ENCODE measurements at places on chromosomes 7 and 10.

DNA sequence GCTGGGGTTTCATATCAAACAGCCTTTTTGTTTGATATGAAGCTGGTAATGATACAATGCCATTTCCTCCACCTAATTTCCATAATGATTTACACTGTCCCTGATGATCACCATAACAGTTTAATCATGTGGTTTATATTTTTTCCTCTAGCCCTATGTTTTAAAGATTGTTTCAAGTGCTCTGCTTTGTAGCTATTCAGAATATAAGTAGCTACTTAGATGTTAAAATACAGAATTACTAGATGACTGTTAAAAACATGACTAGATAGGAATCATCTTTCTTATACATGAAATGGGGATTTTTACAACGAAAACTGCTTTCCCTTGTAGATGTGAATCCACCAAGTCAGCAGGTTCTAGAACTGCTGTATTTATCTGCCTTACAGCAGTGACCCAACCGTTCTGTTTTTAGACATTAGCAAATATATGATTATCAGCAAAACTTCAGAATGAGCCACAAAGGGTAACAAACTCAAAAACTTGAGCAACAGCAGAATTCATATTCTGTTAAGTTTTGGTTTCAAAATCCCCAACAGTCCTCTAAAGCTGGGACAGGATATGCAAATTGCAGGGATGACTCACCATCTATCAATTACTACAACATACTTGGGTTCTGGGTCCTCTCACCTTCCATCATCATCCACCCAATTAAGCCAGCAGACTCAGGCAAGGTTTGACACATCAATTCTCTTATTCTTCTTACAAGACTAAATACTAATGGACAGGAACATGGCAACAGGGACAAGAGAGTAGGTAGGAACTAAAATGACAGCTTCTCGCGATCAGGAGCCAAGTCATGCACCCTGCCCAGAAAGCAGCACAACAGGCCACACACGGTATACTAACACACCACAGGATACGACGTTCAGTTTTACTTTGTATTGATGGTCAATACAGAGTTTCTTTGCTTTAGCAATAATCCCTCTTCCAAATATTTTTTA is 83.9 kb downstream of the PIP4K2A start:
- no peak for DNase-seq

DNA sequence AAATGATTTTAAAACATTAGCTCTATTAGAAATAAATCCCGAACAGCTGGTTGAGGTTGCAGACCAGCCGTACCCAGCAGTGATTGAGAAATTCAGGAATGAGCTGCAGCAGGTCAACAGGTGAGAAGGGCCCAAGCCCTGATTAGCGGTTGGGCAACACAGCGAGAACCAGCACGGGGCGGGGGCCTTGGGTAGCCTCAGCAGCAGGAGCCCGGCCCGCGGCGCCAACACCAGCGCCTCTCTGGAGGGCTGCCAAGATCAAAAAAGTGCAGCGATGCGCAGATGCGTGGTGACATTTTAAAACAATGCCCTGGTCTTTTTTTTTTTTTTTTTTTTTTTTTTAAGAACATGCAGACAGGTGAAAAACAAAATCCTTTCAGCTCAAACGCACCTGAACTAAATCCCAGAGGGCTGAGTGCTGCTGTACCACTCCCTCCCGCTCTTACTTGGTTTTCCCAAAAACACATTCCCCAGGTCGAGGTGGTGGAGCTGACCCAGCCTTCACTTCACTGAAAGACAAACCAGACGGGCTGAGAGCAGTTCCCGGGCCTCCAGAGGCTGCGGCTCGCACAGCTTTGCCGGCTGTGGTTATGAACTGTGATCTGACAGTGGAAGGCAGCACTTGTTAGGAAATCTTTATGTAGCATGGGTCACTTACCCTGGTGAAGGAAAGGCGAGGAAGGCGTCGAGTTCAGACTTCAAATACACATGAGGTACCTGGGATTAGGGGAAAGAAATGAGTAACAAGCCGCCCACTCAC is 579.4 kb downstream of the SDK1 start:
- no peak for DNase-seq

GRCh38 chr10:122388287-122388997 is 13.9 kb downstream of the PLEKHA1 start:
- peak; percentile 23 for DNase-seq

DNA sequence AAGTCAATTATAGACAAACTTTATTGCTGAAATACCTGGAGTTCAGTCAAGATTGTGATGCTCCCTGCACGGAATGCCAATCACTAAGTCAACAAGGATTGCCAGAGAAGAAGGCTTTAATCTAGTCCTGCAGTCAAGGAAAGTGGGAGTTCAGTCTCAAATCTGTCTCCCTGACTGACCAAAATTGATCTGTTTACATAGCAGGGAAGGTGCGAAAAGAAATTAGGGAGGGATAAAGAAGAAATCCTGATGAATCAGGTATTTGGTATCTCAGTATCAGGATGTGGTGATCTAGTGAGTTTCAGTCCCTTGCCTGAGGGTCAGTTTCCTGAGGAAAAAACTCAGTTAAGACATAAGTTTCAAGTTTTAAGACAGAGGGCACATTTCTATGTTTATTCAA is 2.1 kb upstream of the AKR1D1 start:
- DNase-seq: no peak

DNA sequence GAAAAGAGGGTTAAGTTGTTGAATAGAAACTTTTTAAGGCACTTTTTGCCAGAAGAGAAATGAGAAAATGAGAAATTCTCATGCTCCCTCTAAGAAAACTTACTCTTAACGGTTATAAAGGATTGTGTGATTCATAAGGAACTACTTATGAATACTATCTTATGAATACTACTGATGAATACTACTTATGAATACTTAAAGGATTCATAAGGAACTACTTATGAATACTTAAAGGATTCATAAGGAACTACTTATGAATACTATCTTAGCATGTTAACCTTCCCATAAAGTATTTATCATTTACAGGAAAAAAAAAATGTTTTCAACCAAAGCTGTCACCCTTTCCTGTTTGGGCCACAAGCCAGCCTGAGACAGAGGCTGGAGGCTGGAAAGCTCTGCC is 53.1 kb upstream of the UCN3 start:
- no peak for DNase-seq

GRCh38 chr10:30431435-30431911 is 2.5 kb upstream of the MAP3K8 start:
- DNase-seq: no peak

- DNase-seq: no peak
Measured at GRCh38 chr7:81761031-81761430, 8.8 kb downstream of the HGF start.

DNA sequence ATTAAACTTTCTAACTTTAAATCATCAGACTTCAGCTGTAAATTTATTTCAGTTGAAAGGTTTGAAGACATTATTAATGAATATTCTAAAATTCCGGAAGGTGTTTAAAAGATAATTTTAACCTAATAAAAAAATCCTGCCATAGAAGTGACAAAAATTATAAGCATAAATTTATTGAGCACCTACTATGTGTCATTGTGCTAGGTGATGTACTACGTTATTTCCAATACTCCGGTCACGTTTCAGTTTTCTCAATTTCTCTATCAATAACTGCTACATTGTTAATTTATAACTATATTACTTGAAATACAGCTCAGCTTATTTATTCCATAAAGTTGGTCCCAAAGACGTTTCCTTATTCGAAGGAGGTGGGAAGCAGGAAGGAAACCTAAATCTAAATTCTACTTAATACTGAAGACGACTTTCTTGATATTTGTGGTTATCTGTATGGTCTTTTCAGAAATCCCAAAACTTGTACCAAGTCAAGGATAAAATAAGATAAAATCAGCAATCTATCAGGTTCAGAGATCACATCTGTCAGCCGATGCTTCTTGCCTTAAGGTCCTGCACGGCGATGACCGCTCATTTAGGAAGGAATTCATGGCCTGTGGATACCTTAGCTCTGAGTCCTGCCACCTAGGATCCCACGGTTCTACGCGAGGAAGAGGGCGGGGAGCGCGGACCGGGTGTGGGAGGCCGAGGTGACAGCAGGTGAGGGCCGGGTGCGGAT is 1.2 kb upstream of the ZEB1 start:
- DNase-seq: peak; percentile 73

GRCh38 chr7:33062023-33062781 is at the start of gene NT5C3A:
Gene NT5C3A, minus strand, starts transcription at chr7:33062776. Its CDS starts 71 bp downstream, at chr7:33062705.
- DNase-seq: peak; percentile 32

- no peak for DNase-seq
Measured at GRCh38 chr7:137446025-137446424, 102.5 kb upstream of the PTN start.

GRCh38 chr7:25460433-25460832 is 232.1 kb upstream of the NPVF start:
- no peak for DNase-seq

GRCh38 chr7:143514487-143514886 is 36.8 kb downstream of the TAS2R41 start:
- DNase-seq: no peak

DNA sequence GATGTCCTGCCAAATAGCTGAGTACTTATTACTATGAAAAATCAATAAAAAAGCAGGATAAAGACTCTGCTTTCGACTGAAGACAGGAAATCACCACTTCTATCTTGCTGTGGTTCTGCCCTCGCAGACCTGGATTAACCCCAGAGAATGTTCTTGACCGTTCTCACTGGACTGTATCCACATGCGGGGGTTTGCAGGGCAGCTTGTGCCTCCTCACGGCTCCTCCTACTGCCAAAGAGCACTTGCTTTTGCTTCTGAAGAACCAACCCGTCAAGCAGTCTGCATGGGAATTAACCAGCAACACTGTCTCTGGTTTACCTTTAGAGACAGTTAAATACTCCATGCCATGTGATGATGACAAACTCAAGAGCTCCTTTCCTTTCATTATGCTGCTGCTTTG is 184.0 kb downstream of the GFRA1 start:
- no peak for DNase-seq

GRCh38 chr7:22550514-22551030 is 50.6 kb upstream of the STEAP1B start:
- DNase-seq: no peak

- DNase-seq: no peak
Measured at GRCh38 chr10:101744267-101744666, 31.6 kb downstream of the FGF8 start.

GRCh38 chr7:99193527-99194220 is 14.2 kb downstream of the KPNA7 start:
- no peak for DNase-seq

GRCh38 chr10:5563991-5564536 is 39.3 kb downstream of the CALML3 start:
- peak; percentile 36 for DNase-seq

DNA sequence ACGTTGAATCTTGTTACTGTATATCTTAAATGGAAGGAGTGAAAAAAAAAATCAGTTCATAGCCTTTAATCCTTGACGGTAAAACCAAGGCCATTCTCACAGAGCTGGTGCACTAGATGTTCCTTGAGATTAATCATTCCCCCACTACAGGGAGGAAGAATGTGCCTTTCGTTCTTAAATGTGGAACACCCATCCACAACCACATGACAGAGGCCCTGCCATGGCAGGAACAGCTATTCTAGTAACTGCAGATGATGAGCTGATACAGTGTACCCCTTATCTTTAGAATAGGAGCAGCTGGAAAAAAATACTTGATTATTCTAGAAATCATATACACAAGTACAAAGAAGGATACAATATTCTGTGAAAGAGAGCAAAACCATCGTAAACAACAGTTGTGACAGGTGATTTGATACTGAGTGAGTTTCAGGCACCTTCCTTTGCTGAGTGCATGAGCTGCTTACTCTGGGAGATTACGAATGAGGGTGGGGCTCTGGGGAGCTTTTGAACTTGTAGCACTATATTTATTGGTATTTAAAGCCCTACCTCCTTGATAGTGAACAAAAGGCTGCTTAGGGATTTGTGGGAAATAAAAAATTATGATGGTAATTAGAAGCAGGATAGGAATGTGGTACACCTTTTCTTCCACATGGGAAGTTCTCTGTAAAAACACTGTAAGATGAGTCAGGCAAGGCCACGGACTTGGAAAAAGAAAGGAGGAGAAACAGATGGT is 244.4 kb upstream of the SLC26A5 start:
- DNase-seq: no peak

GRCh38 chr7:32164341-32164996 is 94.3 kb upstream of the PDE1C start:
- no peak for DNase-seq

- DNase-seq: no peak
Measured at GRCh38 chr7:15916681-15917380, 230.3 kb upstream of the MEOX2 start.
